ENCODE measurements at places on chromosomes 7 and 10. TPM values are rescaled to one million over a fixed set of nuclear protein-coding genes. Genes with fewer than 3 reads are reported as not detected.

Gene KCNIP2
- 0.17 TPM for total RNA-seq

Gene CTAGE15
- 0.46 TPM for total RNA-seq

Gene ICA1
- 0.13 TPM for total RNA-seq

Gene RGS10
- 26.0 TPM for total RNA-seq

Gene LAMB4
- total RNA-seq = not detected

Gene SLC26A3
- not detected for total RNA-seq

Gene VWDE
- total RNA-seq = 0.51 TPM

- no peak for DNase-seq
Measured at GRCh38 chr10:132139526-132139925, 47.2 kb upstream of the DPYSL4 start.

DNA sequence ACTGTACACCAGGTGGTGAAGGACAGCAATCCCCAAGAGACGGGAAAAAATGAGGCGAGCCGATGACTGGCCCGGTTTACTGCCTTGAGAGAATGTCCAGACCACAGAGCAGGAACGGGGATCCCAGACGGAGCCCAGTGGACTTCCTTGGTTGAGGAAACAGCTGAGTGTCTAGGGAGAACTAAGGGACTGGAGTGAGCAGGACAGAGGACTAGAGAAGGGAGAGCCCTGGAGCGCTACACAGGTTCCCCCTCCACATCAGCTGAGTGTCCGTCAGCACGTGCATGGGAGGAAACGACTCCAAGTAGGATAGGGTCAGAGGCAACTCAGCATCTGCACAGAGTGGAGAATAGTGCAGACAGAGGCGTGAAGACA is 7.1 kb upstream of the WDR86 start:
- DNase-seq = peak; percentile 84

DNA sequence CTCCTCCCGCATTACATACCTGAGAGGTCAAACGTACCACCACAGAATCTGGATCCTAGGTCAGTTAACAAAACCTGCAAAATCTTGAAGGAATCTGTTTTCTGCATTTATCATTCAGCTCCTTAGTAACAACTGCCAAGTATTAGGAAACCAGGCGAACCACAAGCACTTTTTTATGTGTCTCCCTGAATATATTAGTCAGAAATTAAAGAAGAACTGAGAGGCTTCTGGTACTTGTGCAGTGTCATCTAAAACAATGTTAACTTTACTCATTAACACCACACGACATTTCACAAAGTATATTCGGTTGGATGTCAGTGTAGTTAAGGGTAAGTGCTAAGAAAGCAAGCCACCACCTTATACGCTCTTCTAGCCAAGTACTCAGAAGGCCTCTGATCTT is 2.5 kb downstream of the CCDC6 start:
- DNase-seq = no peak

- no peak for DNase-seq
Measured at GRCh38 chr10:99629625-99629978, 9.4 kb upstream of the SLC25A28 start.

DNA sequence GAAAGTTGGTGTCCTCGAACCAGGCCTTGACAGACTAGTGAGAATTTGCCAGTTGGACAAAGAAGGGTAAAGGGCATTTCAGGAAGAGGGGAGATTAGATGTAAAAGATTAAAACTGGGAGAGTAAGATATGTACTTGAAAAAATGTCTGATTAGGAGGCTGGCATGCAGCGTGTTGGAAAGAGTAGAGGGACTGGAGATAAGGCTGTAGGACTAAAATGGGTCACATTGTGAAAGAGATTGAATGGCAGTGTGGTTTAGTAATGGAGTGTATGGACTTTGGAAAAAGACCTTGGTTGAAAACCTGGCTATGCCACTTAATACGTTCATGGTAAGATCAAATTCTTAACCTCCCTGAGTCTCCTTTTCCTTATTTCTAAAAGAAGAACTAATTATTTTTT is 14.1 kb downstream of the CREM start:
- DNase-seq = no peak

DNA sequence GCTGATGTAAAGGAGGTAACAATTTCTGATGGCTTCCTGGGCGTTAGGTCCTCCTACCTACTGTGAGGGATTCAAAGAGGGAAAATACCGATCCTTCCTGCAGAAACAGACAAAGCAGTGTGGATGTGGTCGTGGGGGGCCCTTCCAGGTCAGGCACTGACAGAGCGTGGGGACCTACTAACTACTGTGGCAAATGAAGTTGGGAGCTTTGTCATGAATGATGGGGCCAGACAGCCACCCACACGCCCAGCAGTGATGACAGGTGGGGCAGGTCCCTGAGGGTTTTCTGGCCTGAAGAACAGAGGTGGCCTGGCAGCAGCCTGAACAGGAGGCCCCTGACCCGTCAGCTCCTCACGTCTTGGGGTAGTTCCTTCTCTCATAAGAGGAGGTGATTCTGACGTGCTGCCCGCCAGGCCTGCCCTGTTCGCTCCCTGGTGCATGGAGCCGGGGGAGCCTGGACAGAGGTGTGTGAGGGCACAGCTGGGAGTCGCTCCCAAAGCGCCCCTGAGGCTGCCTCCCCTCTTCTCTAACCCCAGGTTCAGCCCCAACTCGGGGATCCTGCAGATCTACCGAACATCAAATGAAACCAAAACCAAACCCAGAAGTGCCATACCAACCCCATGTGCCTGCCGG is 4.2 kb downstream of the ATP6V0E2 start:
- DNase-seq = no peak

DNA sequence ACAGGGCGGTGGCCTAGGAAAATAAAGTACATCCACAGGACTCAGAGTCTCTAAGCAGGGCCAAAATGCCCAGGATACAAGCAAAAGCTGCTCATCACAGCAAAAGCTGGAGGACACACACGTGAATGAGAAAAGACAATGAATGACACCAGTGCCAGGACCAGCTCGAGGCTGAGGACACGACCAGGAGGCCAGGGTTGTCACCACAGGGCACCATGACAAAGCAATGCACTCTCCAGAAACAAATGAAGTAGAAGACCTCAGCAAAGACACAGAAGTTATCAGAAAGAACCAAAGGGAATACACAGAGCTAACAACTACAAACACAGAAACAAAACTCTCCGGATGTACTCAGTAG is 92.1 kb downstream of the FOXL3 start:
- no peak for DNase-seq

DNA sequence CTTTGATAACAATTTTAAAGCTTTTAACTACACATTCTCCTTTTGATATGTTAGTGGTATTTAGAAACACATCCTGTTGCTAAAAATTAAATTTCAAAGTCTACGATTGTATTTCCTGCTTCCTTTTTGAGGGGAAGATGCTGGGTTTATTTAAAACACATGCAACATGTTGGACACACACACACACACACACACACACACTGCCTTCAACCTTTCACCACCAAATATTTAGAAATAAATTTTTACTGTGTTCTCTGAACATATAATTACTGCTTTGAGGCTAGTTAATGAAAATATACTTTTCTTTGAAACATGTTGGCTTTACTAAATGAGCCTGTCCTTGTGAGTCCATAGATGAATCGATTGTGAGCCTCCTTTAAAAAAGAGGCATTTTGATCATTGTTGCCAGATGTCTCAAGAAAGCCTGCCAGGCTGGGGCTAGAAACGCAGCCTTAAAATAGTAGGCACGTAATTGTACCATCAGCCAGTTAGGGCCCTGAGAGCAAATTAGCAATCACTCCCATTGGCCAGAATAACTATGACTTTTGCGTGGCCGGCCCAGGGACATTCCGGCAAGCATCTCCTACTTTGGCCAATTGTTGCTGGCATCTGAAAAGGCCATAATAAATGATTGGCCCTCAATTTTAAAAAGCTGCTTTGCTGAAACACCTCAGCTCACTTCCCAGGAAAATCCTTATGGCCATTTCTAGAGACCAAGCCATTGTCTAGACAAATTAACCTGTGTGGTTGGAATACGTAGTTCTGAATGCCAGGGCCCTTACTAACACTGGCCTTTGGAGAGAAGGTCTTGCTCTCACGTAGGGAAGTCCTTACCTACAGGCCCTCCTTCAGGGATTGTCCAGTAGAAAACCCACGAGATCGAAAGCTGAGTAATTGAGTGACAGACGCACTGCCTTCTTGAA is 9.9 kb upstream of the TEX36 start:
- no peak for DNase-seq

GRCh38 chr10:101027106-101027720 is 3.7 kb downstream of the PDZD7 start:
- no peak for DNase-seq

DNA sequence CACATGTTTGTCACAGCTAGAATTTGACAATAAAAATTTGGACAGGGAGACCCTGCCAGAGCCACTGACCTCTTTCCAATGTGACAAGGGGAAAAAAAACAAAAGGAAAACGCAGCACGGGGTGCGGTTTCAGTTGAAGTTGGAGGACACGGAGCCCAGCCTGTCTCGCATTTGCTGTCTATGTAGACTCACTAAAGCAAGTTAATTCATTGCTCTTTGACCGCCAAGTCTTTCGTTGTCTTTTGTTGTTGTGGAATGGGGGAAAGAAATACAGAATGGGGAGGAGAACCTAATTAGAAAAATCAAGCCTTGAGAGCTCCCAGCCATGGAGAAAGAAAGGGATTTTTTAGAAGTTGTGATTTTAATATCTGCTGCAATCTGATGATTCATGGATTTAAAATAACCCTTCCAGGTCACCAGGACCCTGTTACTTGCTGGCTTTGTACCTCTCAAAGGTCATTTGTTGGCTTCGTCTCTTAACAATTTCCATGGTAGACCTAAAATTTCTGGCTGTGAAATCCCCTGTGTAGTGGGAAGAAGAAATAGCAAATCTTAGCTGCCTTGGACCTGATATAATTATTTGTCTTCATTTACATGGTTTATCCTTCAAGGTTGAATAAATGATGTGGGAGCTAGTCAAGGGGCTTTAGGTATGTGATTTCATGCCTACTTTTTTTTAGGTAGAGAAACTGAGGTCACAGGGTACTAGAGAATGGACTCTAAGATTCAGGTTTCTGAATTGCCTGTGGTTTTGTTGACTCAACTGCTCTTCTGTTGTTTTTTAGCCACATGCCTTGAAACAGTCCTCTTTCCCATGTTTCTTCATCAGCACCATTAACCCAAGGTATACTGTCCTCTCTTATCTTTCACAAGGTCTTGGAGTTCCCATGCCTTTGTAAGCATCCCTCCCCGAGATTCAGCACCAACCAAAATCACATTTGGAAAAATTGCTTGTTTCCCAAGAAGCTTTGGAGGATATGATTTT is 78.7 kb downstream of the TCF7L2 start:
- DNase-seq = no peak

GRCh38 chr7:6026011-6026819 is 5.0 kb upstream of the ANKRD61 start:
- DNase-seq = peak; percentile 83

GRCh38 chr10:98299341-98299740 is 31.3 kb upstream of the LOXL4 start:
- DNase-seq = no peak

- no peak for DNase-seq
Measured at GRCh38 chr10:86792461-86793167, 36.2 kb downstream of the BMPR1A start.

DNA sequence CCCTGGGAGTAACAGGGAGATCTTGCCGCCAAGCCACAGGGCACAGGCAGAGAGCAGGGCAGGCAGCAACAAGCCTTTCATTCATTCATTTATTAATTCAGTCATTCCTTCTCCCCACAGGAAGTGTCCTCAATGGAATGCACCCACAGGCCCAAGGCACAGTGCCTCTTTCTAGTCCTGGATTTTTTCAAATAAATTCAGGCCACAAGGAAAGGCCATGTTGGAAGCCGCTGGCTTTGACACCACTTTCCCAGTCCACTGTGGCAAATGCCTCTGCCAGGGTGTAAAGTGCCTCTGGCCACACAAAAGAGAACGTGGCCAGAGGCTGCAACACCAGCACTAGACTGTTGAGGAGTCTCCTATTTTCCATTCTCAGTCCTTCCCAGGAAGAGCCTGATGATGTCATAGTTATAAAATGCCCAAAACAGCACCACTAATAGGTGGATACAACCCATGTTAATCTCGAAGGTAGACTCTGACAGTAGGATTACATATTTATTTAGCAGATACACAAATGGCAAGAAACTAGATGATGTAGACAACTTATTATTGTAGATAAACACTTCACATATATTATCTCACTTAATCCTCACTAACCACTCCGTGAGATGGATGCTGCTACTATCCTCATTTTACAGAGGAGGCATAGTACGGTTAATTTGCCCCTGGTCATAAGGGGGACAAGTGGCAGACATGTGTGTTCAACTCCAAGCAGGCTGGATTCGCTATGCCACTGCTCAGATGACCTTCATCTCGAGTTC is 5.5 kb downstream of the JAZF1 start:
- no peak for DNase-seq

DNA sequence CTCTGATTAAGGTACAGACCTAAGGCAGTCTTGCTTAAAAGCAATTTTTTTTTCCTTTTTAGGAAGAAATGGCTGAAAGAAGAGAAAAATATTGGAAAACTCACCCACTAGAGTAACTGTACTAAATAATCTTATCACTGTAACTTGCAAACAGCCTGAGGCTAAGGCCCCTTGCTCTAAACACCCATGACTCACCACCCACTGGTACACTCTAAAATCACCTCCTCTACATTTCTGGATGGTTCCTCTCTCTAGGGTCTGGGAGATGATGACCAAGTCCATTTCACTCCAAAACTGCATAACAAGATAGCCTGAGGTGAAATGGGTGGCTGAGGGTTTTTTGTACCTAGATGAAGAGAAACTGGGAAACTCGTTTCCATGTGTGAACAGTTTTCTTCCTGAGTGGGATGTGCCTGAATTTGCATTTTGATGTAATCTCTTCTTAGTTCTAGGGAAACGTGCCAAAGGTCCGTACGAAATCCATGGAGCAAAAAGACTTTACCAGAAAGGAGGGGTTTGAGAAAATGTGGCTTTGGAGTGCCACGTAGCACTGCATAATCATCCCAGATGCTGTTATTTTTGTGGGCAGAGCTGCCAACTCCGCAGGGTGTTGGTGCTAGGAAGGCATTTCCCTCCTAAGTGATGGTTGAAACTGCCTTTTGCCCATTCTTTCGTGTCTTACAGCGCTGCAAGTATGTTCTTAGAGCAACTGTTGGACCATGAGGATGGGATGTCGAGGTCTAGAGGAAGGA is 113.5 kb upstream of the C10orf90 start:
- no peak for DNase-seq

GRCh38 chr10:86376403-86376802 is 9.8 kb upstream of the GRID1 start:
- DNase-seq = no peak

DNA sequence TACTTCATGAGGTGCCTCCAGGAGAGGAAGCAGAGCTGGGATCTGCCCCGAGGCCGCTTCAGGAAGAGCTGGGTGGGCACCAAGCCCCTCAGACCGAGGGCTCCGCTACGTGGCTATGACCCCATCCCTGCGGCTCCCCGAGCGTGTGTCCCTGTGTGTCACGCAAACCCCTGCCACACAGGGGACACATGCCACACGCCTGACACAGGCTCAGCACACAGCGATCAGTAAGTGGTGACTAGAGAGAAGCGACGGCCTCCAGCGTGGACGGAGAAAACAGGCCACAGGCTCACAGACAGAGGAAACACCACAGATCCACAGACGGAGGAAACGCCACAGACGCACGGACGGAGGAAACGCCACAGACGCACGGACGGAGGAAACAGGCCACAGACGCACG is 18.5 kb downstream of the DIP2C start:
- no peak for DNase-seq
